IMR-90 (cell line): ENCODE measurements at places on chromosomes 3 and 15. TPM values are rescaled to one million over a fixed set of nuclear protein-coding genes. Genes with fewer than 3 reads are reported as not detected.

DNA sequence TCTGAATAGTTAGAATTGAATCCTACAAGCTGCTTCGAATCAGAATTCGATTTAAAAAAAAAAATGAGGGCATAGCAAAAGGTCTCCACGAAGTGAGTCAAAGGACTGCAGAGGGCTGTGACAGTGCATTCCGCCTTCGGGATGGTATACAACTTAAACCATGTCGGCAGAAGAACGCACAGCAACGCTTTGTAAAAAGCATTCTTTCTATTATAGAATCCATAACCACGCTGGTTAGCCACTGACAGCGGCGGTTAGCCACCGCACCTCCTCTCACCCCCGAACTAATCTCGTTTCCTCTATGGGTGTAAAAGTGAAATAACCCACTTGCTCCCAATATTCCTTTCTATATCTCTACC lies 664 bp upstream of the PIK3CA start:
- peaks cover 3% of the 10 kb centered on the region for H3K4me1 ChIP-seq
- DNase-seq: no peak
- H3K27me3 ChIP-seq: no peaks in the 10 kb centered on the region

MAP3K13 gene
- total RNA-seq: 17.6 and 19.2 TPM in 2 replicates

IGSF10 gene
- under 0.01 TPM in 2 replicates for total RNA-seq

DNA sequence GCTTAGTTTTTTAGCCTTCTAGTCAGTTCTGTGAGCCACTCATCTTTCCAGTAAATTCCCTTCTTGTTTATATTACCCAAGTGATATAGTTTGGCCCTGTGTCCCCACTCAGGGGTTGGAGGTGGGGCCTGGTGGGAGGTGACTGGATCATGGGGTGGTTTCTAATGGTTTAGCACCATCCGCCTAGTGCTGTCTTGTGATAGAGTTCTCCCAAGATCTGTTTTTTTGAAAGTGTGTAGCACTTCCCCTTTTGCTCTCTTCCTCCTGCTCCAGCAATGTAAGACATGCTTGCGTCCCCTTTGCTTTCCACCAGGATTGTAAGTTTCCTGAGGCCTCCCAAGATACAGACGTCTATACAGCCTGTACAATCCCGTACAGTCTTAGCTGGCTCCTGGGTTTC lies 53.7 kb upstream of the INO80 start:
- no peaks in the 10 kb centered on the region for H3K27me3 ChIP-seq
- DNase-seq: no peak
- H3K4me1 ChIP-seq: peaks cover 2% of the 10 kb centered on the region; the same call in 1 of the 2 replicates
- H3K4me3 ChIP-seq: no peak overlapping the region
- H3K27ac ChIP-seq: no peak overlapping the region
- no peaks in the 10 kb centered on the region for H3K36me3 ChIP-seq

DNA sequence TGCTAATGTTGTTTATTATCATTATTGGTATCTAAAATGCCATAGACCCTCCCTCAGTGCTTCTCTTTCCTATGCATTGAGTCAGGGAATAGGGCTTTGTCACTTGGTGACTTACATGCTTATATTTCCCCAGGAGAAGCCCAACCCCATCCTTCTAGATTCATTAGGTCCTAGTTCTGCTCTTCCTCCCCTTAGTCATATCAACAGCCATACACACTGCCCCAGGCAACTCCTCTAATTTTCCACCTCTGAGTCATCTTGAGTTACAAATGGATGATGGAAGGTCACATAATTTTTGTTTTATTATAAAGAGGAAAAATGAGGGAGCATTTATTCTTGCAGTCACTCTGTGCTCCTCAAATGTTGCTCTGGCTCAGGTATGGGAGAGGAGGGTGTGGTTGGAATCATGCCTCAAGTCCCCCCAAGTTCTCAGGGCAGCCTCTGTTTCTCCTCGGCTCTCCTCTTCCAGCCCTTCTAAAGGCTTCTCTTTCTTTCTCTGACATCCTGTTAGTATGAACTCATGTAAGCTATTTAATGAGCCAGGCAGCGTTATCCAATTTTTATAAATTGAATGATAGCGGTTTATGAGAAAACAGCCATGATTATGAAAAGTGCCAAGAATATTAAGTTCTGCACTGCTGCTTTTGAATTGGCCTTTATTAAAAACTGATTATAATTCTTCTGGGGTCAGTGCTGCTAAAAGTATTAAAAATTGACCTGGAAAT lies 45.6 kb upstream of the FSTL1 start:
- peaks cover 3% of the 10 kb centered on the region for H3K4me1 ChIP-seq
- H3K4me3 ChIP-seq: no peak overlapping the region
- H3K27ac ChIP-seq: peak overlapping the region; percentile 84
- no peaks in the 10 kb centered on the region for H3K27me3 ChIP-seq
- peak; percentile 88 for DNase-seq

DNA sequence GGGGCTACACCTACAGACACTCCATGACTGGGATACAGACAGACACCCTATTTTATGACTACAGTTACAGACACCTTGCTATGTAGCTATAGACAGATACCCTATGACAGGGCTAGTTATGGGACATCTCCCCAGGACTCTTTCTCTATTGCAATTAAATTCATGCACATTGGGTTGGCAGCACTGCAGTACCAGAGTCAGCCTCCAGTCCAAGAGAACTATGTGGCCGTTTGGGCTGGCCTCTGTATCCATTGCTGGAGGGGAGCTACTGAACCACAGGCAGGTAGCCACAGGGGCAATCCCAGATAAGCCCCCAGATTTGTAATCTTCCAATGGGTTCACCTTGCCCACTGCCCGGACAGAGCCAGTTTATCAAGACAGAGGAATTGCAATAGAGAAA lies 108.4 kb upstream of the SPATA16 start:
- H3K27ac ChIP-seq: no peak overlapping the region
- H3K4me1 ChIP-seq: no peaks in the 10 kb centered on the region
- no peaks in the 10 kb centered on the region for H3K27me3 ChIP-seq
- DNase-seq: no peak

DNA sequence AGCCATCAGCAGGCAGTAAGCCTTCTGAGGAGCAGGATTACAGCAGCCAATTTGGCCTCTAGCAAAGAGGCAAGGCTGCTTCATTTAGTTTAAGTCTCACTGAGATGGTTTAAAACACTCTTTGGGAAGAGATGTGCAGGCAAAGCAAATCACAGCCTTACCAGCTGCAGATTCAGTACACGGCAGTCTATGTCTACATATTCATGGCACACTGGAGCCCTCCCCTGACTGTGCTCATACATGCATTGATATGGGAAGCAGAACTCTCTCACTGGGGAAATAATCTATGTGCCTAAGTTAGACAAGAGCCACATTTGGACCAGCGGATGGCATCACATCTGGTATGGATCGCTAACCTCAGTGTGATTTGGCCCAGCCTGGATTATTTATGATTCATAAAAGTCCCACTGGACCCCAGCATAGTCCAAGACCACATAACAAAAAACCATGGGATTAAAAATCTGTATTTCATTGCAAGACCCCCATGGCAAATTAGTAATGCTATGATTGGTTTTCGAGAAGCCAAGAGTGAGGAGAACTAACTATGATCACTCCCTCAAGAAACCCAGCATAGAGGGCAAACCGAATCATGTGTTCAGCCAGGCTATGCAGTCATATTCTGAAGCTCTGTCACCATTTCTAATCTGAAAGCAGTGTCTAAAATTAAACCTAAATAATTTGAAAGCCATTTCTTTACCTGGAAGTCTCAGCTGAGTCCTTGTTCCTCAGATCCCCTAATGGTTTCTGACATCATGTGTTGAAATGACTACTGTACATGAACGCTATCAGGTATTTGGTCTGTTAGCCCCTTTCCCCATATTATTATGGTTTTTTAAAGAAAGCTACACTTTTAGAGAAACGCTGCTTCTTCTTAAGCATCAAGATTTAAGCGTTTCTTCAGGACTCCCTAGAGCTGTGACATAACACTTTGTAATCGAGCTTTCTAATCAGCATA lies 1.2 kb downstream of the PRICKLE2 start:
- peak overlapping the region; percentile 38 for H3K4me3 ChIP-seq
- DNase-seq: peak; percentile 62
- H3K4me1 ChIP-seq: peaks cover 32% of the 10 kb centered on the region
- H3K36me3 ChIP-seq: peaks cover 2% of the 10 kb centered on the region

DNA sequence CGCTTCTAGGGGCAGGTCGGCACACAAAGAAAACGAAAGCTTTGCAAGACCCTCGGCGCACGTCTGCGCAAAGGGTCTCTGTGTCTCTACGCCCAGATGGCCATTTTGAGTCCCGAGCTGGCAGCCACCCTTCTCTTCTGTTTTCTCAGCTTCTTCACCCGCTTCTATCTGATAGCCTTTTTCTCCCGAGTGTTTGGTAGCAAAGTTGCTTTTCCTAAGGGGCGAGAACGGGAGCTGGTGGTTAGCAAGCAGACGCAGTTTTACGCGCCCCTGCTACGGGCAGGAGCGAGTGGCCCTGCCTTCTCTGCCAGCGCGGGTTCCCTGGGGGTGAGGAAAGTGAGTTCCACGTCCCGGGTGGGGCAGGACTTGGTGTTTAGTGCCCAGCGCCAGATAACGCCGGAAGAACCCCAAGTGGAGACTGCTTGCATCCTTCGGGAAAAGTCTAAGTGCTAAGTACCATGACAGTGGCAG lies 2.9 kb upstream of the MKRN2 start:
- H3K4me3 ChIP-seq: peak overlapping the region; percentile 76
- H3K36me3 ChIP-seq: no peaks in the 10 kb centered on the region
- peaks cover 3% of the 10 kb centered on the region; the same call in 1 of the 2 replicates for H3K4me1 ChIP-seq
- no peaks in the 10 kb centered on the region for H3K27me3 ChIP-seq
- no peak for DNase-seq

- H3K27ac ChIP-seq: no peak overlapping the region
- H3K27me3 ChIP-seq: peaks cover 90% of the 10 kb centered on the region
- no peak overlapping the region for H3K4me3 ChIP-seq
- no peaks in the 10 kb centered on the region for H3K36me3 ChIP-seq
Measured at GRCh38 chr3:27718459-27718858, 3.7 kb downstream of the EOMES start.

- H3K36me3 ChIP-seq: no peaks in the 10 kb centered on the region
- H3K4me1 ChIP-seq: no peaks in the 10 kb centered on the region
- H3K27me3 ChIP-seq: no peaks in the 10 kb centered on the region
- no peak overlapping the region for H3K27ac ChIP-seq
Measured at GRCh38 chr3:122873741-122874515, 79.1 kb downstream of the SLC49A4 start.

DNA sequence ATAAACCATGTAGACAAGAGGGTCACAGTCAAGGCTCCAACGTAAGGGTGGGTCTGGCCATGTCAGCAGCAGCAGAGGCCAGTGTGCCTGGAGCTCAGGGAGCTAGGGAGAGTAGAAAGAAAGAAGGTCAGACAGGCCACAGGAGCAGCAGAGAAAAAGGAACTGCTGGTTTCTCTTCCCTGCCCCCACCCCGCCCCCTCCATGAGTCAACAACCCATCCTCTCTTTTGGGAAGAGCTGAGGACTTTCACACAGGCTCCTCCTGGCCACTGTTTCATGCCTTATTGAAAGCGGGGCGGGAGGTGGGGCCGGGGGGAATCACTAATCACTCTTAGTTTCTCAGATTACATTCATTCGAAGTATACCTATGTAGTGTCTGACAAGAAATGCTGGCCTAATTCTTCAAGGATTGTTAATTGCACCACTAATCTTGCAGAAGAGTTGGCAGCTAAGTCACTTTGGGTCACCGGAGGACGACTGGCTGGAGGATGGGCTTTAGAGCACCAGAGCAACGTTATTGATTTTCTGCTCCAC lies 9.1 kb upstream of the SCG3 start:
- H3K27ac ChIP-seq: no peak overlapping the region
- DNase-seq: no peak
- no peaks in the 10 kb centered on the region for H3K36me3 ChIP-seq
- no peaks in the 10 kb centered on the region for H3K4me1 ChIP-seq

- H3K4me1 ChIP-seq: no peaks in the 10 kb centered on the region
- no peaks in the 10 kb centered on the region for H3K36me3 ChIP-seq
- no peak for DNase-seq
- H3K27ac ChIP-seq: no peak overlapping the region
- no peak overlapping the region for H3K4me3 ChIP-seq
Measured at GRCh38 chr3:18951333-18951732, 197.0 kb upstream of the KCNH8 start.
